ENCODE measurements at places on chromosomes 5 and 9. TPM values are rescaled to one million over a fixed set of nuclear protein-coding genes. Genes with fewer than 3 reads are reported as not detected.

The GABRB2 gene
- total RNA-seq, result 1.1 TPM

The ST8SIA4 gene
- total RNA-seq, result 1.1 TPM

The OR1Q1 gene
- total RNA-seq, result not detected

The ARHGAP26 gene
- 39.4 TPM for total RNA-seq

The FXN gene
- total RNA-seq, result 5.1 TPM
